MG63 (cell line): ENCODE measurements at places on chromosomes 12 and 14. TPM values are rescaled to one million over a fixed set of nuclear protein-coding genes. Genes with fewer than 3 reads are reported as not detected.

The SYNE3 gene
- 2.8 TPM in 2 replicates for total RNA-seq

The ZFC3H1 gene
- total RNA-seq, result 11.5 and 34.6 TPM in 2 replicates

The KRT77 gene
- not detected in 2 replicates for total RNA-seq

The REP15 gene
- 1.2 and 1.4 TPM in 2 replicates for total RNA-seq

The MIP gene
- not detected in 2 replicates for total RNA-seq

DNA sequence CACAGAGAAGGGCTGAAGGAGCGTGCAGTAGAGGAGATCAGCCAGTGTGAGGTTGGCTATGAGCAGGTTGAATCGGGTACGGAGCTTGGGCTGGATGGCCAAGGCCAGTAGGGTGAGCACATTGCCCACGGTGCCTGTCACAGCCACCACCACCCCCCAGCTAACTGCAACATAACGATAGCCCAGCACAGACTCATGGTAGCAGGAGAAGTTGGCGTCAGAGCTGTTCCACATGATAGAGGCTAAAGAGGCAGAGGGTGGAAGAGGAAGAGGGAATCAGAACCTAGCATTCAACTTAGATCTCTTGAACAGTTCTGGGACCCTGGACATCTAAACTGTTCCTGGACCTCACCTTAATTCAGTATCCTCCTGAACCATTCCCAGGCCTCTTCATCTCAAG is 668 bp downstream of the GPR84 start:
- DNase-seq, result no peak

The KRT75 gene
- not detected in 2 replicates for total RNA-seq

The MLXIP gene
- total RNA-seq, result 3.5 and 4.0 TPM in 2 replicates
